ENCODE measurements at places on chromosomes 13 and 19. TPM values are rescaled to one million over a fixed set of nuclear protein-coding genes. Genes with fewer than 3 reads are reported as not detected.

The RFC3 gene
- 78.0 TPM for total RNA-seq

The DACT3 gene
- 5.7 TPM for total RNA-seq

The MARK4 gene
- 27.1 TPM for total RNA-seq

The LPAR2 gene
- total RNA-seq, result 25.8 TPM

The ZNF30 gene
- total RNA-seq, result 4.5 TPM

The ZNF414 gene
- 22.1 TPM for total RNA-seq

The C5AR1 gene
- total RNA-seq, result 1.4 TPM

The SPHK2 gene
- total RNA-seq, result 40.8 TPM

The PLPPR3 gene
- not detected for total RNA-seq

The ITGBL1 gene
- total RNA-seq, result not detected

The SGCG gene
- not detected for total RNA-seq
